ENCODE measurements at places on chromosomes 5 and 9.

DNA sequence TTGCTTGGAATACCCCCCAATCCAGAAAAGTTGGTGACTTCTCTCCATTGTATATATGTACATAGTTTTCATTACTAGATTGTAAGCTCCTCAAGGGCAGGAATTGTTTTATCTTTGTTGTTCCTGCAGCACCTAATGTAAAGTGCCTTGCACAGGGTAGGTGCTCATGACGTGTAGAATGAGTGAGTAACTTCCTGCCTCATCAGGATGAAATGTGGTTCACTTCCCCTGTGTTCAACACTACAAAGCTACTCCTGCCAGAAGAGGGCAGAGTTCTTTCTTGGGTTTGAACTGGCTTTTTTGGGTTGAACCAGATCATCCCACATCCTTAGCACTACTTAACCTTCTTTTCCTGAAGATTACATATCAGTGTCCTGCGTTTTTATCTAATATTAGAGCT lies 23.9 kb downstream of the GTF3C4 start:
- no peak for DNase-seq

DNA sequence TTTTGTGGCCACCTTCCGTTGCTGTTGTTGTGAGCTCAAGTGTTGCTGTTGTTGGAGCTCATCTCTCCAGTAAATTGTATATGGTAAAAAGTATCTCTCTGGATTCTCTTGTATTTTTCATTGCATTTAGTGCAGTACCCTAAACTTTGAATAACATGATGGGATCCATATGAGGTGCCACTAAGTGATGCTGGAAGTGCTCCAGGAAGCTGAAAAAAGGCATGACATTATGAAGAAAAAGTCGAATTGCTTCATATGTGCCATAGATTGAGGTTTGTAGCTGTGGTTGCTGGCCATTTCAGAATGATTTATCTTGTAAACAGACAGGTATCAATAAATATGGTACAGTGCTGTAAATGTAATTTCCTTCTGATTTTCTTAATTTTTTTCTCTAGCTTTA lies 5.5 kb downstream of the MARCHF6 start:
- no peak for DNase-seq

DNA sequence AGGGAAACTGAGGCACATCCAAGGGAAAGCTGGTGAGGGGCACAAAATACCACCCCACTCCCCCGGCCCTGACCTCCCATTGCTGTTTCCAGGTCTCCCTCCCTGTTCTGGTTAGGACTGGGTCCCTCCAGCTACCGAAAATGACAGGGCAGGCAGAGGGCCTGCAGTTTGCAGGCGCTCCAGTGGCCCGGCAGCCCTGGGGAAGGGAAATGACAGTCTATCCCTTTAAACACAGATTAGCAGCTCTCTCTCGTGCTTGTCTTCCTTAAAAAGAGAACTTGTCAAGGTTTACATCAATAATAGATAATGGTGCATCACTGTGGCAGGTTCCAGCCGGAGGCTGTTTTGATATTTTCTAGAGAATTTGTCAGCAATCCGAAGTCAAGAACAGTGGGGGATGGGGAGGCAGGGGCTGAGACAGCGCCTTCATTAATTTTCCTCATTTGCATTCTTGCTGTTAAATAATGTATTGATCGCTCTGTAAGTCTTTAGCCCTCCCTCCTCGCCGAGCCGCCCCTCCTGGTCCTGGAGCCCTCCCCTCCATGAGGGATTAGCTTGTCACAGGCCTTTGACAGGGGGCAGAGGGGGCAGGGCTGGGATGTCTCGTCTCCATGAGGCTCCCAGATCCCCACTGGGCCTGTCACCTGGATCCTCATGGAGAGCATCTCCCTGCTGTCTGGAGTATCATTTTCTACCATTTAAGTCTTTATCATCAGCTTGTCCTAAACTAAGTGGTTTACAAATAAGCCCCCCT lies 45.0 kb upstream of the RAPGEF1 start:
- DNase-seq: no peak

DNA sequence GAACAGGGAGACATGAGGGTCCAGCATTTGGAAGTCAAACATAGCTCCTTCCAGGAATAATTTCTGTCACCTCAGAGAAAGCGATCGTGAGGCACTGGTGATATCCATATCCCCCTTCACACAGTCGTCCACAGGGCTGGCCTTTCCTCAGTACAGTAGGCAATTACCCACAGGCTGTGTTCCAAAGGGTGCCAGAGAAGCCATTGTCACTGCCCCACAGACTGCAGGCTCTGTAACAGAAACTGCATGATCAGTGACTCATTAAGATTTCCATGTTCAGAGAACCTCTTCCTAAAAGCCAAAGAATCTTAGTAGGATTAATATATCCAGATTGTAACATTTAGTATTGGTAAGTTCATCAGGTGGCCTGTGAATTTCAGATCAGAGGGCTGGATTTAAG lies 127.6 kb downstream of the RPS23 start:
- no peak for DNase-seq

- DNase-seq: no peak
Observed at GRCh38 chr9:83800236-83801033, 17.1 kb downstream of the GKAP1 start.

- DNase-seq: no peak
Observed at GRCh38 chr9:5483306-5483705, 27.0 kb upstream of the PDCD1LG2 start.

GRCh38 chr5:111070272-111071134 lies 1.0 kb upstream of the TSLP start:
- DNase-seq: peak; percentile 25

- no peak for DNase-seq
Observed at GRCh38 chr5:76154009-76154690, 71.0 kb downstream of the SV2C start.

GRCh38 chr9:132075853-132076252 lies 3.8 kb downstream of the MED27 start:
- DNase-seq: no peak

DNA sequence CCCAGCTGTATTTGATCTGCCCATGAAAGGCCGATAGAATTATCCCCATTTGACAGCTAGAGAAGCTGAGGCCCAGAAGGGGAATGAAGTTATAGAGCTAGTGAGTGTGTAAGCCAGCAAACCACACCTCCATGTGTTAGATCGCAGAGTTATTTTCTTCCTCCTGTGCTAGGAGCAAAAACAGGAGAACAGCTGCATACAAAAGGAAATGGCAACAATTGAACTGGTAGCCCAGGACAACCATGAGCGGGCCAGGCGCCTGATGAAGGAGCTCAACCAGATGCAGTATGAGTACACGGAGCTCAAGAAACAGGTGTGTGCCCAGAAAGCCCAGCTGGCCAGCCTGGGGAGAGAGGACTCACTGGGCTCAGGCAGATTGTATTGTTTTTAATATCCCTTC lies 30.4 kb downstream of the RAB14 start:
- DNase-seq: no peak

Measured in fibroblast of the aortic adventitia (primary cell).